NCI-H446 (cell line): ENCODE measurements at places on chromosomes 2 and 18.

- DNase-seq, result no peak
These were observed 204.1 kb downstream of the LDLRAD4 start for GRCh38 chr18:13422541-13423147.

DNA sequence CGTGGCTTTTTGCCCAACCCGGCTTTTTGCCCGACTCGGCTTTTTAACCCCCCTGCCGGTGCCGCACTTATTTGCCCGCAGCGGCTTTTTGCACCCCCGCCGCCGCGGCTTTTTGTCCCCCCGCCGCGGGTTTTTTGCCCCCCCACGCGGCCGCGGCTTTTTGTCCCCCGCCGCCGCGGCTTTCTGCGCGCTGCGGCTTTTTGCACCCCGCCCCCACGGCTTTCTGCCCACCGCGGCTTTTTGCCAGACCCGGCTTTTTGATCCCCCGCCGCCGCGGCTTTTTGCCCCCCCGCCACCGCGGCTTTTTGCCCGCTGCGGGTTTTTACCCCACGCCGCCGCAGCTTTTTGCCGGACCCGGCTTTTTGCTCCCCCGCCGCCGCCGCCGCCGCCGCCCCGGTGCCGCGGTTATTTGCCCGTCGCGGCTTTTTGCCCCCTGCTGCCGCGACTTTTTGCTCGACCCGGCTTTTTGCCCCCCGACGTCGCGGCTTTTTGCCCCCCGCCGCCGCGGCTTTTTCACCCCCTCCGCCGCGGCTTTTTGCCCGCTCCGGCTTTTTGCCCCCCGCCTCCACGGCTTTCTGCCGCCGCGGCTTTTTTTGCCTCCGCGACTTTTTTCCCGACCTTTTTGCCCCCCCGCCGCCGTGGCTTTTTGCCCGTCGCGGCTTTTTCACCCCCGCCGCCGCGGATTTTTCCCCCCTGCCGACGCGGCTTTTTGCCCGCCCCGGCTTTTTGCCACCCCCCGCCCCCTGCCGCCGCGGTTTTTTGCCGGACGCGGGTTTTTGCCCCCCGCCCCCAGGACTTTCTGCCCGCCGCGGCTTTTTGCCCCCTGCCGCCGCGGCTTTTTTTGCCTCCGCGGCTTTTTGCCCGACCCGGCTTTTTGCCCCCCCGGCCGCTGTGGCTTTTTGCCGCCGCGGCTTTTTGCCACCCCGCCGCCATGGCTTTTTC, 2786.5 kb downstream of the RPIA start:
- no peak for DNase-seq

- DNase-seq, result no peak
These were observed 52.4 kb downstream of the AKAIN1 start for GRCh38 chr18:5144629-5145028.

- DNase-seq, result no peak
These were observed 17.7 kb downstream of the POU3F3 start for GRCh38 chr2:104871649-104871971.

DNA sequence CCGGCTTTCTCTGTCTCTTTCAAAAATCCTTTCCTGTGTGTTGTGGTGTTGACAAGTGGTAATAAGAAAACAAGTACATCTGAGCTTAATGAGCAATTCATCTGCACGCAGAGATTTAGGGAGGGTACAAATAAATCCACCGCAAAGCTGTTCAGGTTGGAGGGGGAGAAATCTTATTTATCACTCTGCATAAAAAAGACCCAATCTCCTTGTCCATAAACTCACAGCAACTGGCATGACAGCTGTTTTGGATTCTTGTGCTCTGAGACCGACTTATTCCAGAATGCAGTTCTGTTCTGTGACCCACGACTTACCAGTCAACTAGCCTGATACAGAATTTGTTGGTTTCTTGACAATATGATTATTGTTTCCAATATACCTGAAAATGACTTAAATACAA, 380.1 kb downstream of the SOX11 start:
- no peak for DNase-seq

DNA sequence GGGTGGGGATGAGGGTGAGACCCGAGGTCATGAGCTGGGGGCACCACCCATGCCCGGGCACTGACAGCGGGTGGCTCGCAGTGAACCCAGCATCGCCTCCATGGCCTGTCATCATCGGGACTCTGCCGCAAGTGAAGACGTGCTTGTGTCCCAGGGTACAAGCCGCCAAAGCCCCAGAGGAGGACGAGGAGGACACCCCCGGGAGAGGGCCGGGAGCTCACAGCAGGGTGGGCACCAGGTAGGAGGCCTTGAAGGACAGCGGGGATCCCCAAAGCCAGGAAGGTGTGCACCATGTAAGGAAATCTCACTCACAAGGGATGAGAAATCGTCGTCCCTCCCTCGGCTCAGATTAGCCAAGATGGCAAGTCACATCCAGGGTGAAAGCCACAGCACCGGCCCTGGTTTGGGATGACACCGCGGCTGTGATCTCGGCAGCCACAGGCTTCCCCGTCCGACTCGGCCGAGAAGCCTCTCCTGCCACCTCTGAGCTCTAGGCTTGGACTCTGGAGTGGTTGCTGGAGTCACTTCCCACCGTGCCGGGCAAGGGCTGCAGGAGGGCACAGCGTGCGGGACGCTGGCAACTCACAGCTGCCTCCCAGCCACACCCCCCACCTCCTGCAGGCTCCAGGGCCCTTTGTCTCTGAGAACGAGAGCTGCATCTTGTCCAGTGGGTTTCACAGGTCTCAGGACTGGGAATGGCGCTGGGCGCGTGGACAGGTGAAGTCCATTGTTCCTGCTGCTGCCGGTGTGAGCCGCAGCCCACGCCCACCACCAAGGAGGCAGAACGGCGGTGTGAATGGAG, 81.6 kb upstream of the CTDP1 start:
- DNase-seq, result no peak

GRCh38 chr2:138013639-138014038, 49.4 kb downstream of the HNMT start:
- DNase-seq, result no peak

- DNase-seq, result no peak
These were observed 105.0 kb upstream of the ATP8B1 start for GRCh38 chr18:57908092-57908491.
